ENCODE measurements at places on chromosomes 2 and 18.

DNA sequence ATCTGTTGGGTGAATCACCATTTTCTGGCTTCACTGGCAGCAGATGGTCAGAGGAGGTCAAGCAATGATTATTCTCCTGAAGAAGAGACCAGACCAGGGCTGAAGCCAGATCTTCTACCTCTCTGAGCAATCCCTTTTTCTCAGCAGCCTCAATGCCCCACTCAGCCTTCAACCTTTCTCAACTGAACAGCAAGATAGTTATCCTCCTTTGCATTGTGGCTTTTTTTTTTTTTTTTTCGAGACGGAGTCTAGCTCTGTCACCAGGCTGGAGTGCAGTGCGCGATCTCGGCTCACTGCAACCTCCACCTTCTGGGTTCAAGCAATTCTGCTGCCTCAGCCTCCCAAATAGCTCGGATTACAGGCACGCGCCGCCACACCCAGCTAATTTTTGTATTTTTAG is 50.5 kb downstream of the ZFP36L2 start:
- DNase-seq, result no peak

DNA sequence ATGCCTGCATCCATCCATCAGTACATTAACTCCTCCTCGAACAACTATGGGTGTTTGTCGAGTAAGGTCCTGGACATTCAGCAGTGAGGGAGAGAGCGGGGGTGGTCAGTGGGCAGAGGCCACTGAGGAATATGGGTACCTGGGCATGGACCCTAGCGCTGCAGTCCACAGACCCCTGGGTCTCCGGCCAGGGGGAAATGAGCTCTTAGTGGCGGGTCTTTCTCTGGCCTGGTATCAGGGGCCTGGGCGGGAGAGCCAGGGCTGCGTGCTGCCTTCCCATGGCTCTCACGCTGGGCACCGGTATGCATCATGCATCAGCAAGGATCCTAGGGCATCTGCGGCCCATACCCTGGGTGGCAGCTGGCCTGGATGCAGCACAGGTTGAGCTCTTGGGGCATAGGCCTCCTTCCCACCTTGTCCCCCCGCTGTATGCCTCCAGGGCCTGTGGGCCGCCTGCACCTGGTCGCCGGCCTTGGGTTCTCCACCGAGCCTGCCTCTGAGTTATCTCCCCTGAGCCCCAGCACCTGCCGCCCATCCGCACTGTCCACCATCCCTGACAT is 1.3 kb upstream of the MOCOS start:
- no peak for DNase-seq

DNA sequence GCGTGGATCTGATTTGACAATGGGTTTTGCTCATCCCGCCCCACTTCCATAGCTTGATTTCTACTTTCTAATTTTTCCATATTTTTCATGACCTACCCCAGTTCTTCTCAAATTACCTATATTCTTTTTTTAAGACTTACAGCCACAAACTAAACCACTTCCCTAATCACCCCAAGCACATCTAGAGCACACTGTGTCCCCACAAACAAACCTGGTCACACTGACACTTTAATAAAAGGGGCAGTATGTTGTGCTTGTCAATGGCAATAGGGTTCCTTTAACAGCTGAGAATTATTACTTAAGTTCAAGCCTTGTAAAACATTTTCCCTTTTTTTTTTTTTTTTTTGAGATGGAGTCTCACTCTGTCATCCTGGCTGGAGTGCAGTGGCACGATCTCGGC is 47.1 kb downstream of the MREG start:
- no peak for DNase-seq

GRCh38 chr18:59279722-59280121 is 6.5 kb upstream of the RAX start:
- DNase-seq, result no peak

GRCh38 chr18:23568281-23569138 is 17.8 kb downstream of the NPC1 start:
- DNase-seq, result no peak

GRCh38 chr2:198040835-198041234 is 236.4 kb downstream of the PLCL1 start:
- DNase-seq, result no peak

DNA sequence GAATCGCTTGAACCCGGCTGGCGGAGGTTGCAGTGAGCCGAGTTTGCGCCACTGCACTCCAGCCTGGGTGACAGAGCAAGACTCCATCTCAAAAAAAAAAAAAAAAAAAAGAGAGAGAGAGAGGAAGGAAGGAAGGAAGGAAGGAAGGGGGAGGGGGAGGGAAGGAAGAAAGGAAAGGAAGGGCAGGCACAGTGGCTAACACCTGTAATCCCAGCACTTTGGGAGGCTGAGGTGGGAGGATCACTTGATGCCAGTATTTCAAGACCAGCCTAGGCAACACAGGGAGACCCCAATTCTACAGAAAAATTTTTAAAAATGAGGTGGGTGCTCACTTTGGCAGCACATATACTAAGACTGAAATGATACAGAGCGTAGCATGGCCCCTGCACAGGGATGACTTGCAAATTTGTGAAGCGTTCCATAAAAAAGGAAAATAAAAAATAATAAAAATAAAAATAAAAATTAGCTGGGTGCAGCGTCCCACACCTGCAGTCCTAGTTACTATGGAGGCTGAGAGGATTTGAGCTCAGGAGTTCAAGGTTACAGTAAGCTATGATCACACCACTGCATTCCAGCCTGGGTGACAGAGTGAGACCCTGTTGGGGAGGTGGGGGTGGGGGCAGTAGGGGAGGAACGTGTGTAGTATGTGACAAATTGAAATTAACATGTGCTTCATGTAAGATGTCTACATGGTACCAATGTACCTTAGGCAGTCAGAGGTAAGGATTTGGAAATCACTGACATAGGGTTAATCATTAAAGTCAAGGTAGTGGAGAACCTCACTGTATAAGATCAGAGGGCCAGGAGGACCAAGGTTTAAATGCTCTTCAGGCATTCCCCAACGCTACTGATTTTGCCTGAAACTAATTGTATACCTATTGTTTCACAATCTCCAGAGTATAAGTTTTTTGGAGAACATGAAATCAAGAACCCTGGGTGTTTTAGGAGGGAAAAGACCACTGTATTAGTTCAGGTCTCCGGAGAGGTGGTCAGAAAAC is 1.4 kb downstream of the WDCP start:
- no peak for DNase-seq

DNA sequence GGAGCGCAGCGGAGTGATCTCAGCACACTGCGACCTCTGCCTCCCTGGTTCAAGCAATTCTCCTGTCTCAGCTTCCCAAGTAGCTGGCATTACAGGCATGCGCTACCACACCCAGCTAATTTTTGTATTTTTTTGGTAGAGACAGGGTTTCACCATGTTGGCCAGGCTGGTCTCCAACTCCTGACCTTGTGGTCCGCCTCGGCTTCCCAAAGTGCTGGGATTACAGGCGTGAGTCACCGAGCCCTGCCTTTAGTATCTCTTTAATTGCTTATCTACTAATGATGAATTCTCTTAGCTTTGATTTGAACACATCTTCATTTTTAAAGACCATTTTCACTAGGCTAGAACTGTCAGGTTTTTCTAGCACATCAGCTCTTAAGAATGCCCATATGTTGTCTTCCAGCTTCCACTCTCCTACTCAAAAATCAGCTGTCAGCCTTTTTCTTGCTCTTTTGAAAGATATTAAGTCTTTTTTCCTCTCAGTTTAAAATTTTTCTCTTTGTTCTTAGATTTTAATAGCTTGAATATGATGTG is 16.1 kb upstream of the MFSD2B start:
- no peak for DNase-seq

GRCh38 chr18:38611036-38611964 is 1045.7 kb upstream of the CELF4 start:
- no peak for DNase-seq

DNA sequence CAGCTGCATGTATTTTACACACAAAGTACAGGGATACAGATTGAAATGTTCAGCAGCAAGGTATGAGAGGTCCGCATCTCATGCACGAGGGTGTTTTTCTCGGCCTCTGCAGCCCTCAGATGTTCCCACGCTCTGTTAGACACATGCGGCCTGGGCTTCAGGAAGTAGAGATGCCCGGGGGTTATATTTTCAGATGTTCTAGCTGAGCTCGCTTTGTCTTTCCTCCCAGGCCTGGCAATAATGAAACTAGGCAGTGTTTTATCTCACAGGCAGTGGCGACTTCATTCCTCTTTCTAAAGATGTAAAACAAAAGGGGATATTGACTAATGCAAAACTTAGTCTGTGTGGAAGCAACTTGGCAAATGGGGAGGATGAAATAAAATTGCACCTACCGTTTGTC is 190.7 kb downstream of the GBX2 start:
- DNase-seq, result no peak

- no peak for DNase-seq
Observed at GRCh38 chr2:26033270-26033817, 540 bp upstream of the RAB10 start.

DNA sequence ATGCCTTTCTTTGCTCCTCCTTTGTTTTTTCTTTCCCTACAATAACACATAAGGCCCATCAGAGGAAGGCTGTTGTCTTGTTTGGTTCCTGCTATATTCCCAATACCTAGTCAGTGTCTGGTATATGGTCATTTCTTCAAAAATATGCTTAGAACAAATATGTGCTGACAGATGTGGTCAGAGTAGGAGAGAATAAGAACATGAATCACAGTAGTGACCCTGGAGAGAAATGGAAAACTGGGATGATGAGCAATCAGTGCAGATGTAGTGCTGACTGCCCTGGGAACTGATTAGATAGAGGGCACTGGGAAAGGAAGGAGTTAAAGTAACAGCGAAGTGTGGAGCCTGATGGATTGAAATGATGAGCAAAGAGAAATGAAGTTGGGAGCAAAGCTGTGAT is 189.4 kb upstream of the LHCGR start:
- DNase-seq, result no peak
